ENCODE measurements at places on chromosomes 12 and 14. TPM values are rescaled to one million over a fixed set of nuclear protein-coding genes. Genes with fewer than 3 reads are reported as not detected.

The CLEC7A gene
- 2.8 TPM for total RNA-seq

The FOXN3 gene
- total RNA-seq: 134 TPM

The OSGEP gene
- 15.3 TPM for total RNA-seq

The RPGRIP1 gene
- total RNA-seq: 0.52 TPM

The COX8C gene
- total RNA-seq: 0.55 TPM

The TMED8 gene
- total RNA-seq: 5.6 TPM

The PRPH gene
- total RNA-seq: not detected

DNA sequence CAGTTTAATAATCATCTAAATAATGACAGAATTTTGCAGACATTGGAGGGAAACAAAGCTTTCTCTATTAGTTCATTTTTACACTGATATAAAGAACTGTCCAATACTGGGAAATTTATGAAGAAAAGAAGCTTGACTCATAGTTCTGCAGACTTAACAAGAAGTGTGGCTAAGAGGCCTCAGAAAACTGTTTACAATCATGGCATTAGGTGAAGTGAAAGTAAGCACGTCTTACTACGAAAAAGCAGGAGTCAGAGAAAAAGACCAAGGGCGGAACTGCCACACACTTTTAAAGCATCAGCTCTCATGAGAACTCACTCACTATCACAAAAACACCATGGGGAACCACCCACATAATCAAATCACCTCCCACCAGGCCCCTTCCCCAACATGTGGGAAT, 804.4 kb downstream of the FLRT2 start:
- no peak for DNase-seq

DNA sequence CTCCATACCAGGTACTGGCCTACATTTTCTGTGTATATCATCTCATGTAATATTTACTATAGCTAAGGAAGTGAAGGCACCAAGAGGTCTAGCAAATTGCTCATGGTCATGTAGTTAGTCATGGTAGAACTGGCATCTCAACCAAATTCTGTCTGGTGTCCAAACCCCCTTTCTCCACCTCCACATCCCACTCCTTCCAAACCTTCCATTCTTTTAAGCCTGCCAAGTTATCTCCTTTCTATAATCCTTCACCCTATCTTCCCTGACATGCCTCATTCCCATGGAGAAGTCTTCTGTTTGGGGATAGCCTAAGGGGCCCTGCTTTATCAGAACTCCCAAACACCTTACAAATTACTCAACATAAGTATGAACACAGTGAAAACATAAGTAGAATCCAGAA, 196.2 kb upstream of the HMGA2 start:
- no peak for DNase-seq

GRCh38 chr12:67827820-67828383, 161.3 kb upstream of the IFNG-AS1 start:
- no peak for DNase-seq

- DNase-seq: no peak
Measured at GRCh38 chr12:90323217-90323616, 614.6 kb upstream of the ATP2B1 start.

DNA sequence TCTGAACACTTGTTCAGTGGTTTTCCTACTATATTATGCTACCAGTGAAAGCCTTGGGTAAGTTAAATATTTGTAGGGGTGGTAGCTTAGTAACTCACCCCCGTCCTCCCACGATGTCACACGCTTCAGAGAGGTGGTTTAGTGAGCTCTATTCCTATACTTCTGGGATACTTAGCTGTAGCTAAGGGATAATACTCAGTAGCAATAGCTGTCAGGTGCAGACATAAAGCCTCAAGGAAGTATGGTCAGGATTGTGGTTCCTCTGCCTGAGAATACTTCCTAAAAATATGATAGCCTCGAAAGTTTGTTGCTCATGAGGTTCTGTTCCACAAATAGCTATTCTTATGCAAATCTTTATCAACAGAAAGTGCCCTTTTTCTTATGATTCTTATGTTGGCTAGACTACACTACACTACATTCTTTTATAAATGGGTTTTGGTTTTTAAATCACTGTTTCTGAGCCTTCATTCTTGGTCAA, 11.9 kb downstream of the DLST start:
- DNase-seq: no peak

DNA sequence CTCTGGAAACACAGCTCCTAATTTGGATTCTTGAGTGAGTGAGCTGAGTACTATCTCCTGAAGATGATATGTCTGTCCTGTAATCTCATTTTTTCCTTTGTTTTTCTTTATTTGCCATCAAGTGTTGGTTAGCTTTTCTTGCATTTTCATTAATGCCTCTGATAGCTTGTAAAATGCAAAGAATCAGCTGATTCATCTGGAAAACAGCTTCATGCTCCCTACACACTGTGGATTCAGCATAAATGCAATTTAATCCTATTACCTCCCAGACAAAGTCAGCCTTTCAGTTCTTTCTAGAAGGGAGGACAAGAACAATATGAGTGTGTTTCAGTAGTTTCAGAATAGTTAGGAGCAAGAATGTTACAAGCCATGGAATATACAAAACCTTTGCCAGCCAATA, 79.4 kb downstream of the DACT1 start:
- no peak for DNase-seq

- no peak for DNase-seq
Measured at GRCh38 chr12:6097411-6097810, 27.1 kb downstream of the VWF start.

DNA sequence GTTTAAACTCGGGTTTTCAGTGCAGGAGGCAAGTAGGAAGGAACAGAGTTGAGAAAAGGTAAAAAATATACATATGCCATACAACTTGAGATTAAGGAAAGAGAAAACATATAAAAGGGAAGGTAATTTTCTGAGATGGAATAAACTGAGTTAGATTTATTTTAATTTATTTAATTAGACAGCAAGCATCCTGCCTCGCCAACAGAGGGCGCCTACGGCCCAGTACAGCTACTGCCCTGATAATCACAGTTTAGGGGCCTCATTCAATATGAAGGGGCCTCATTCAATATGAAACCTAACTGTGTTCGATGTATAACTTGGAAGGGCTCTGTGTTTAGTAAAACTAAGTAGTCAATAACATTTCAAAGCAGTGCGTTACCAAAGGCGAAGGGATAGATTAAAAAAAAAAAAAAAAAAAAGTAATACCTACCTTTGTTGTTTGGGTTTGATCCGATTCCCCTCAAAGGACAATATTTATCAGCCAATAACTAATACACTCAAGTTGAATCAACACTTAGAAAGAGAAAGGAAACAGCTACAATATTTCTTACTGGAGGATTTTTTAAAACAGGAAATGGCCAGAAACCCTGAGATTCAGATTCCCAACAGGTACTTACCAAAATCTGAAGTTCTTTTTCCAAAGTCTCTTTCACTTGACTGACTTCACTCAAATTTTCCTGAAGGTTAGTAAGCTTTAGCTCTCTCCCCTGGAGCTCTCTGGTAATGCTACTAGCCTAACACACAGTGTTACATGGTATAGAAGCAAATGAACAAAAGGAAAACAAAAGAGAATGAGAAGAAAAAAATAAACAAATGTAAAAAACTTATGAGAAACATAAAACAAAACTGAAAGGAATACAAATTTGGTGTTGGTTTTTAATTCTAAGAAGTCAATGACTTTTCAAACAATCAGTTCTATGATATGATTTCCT, 70.0 kb upstream of the VPS33A start:
- peak; percentile 62 for DNase-seq

- DNase-seq: no peak
Measured at GRCh38 chr14:77275601-77276017, 4.6 kb upstream of the NGB start.

DNA sequence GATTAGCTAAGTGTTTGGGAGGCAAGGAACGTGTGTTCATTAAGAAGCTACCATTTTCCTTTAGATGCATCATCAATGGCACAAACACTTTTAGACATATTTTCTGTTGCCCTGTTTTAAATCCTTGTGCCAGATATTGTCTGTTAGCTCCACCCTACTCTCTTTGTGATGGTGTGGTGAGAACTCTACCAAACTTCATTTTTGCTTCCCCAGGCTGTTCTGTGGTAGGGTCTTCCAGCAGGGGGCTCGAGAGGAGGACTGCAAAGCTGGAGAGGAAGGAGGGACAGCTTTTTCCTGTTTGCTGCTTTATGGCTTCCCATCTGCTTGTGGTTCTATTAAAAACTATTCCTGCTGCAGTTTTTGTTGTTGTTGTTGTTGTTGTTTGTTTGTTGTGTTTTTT, 23.8 kb upstream of the STRAP start:
- DNase-seq: no peak

DNA sequence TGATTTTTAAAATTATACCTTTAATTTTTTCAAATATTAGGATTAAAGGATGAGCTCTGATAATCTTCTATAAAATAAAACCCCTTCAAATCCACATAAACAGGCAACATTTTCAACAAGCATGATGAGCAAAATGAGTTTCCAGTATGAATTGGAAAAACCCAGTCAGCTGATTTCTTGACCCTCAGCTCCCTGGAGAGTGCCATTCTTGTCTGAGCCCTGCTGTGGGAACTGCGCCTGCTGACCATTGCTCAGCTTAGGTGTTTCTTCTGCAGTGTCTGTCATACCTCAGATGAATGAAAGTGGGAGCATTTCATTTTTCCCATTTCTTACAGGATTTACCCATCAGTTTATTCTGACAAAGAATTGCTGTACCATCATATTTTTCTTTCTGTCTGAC, 27.6 kb downstream of the MAPKAPK5 start:
- DNase-seq: no peak

GRCh38 chr14:100796946-100797345, 29.0 kb upstream of the MEG3 start:
- no peak for DNase-seq

DNA sequence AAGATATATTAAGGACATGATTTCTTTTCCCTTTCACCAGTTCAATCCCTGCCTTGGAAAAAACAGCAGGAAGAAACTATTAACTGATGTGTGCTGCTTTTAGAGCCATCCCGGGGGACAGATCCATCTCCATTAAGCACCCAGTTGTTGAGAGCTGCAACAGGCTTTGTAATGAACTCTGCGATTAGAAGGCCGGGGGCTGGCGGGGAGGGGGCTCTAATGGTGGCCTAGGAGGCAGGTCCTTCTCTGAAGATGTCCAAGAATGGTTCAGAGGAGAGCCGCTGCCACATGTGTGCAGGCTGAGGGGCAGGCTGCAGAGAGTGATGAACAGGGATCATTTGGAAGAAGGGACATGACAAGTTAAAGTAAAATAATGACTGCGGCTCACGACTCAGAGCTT, 67.8 kb downstream of the GALNT8 start:
- DNase-seq: no peak

Measured in left ventricle myocardium superior (tissue), 1 donor.